ENCODE measurements at places on chromosomes 11 and 22.

DNA sequence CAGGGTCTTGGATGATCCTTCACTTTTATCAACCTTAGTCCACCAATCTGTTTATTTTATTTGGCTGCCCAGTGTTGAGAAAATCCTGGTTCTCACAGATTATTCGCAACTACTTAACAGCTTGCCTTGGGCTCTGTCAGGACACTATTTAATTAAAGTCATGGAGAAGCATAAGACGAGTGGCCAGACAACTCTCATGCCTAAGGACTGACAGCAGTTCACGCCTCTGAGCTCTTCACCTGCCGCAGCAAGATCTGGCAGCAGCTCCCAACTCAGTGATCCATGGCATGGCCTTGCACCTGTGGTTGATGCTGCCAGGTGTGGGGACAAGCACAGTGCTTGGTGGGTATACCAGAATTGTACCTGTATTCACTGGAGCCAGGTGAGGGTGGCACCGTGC lies 37.8 kb downstream of the HIRA start:
- no peak for DNase-seq

DNA sequence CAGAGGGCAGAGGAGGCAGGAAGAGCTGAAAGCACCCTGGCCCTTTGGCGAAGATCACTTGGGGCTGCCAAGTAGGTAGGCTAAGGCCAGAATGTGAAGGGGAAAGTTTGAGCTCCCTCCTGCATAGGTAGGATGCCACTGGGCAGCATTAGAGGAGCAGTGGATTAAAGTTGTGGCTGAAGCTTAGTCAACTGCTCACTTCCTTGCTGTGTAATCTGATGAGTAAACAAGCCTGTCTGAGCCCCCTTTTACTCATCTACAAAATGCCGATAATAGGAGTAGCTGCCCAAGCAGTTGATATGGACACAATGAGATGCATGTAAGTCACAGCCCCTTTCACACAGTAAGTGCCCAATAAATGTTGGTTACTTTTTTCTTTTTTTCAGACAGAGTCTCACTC lies 216.4 kb downstream of the MN1 start:
- DNase-seq = no peak

DNA sequence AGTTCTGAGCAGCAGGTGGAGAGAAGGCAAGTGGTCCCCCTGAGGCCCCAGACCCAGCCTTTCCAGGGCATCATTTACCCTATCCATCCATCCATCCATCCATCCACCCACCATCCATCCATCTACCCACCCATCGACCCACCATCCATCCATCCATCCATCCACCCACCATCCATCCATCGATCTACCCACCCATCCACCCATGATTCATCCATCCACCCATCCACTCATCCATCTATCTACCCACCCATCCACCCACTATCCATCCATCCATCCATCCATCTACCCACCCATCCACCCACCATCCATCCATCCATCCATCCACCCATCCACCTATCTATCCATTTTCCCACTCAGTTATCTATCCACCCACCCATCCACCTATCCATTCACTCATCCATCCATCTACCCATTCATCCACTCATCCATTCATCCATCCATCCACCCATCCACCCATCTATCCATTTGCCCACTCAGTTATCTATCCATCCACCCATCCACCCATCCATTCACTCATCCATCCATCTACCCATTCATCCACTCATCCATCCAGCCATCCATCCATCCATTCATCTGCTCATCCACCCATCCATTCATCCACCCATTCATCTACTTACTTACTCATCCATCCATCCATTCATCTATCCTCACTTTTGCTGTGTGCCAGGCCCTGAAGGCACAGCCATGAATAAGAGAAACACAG lies 63.4 kb downstream of the MCM5 start:
- DNase-seq = no peak

DNA sequence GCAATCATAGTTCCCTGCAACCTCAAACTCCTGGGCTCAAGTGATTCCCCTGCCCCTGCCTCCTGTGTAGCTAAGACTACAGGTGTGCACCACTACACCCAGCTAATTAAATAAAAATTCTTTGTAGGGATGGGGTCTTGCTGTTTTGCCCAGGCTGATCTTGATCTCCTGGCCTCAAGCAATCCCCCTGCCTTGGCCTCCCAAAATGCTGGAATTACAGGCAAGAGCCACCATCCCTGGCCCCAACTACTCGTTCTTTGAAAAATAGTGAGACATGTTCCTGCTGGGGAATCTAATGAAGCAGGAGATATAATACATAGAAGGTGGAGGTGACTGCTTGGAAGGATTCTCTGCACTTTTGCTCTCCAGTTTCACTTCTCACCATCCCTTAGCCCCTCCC lies 40.1 kb upstream of the RFPL3 start:
- DNase-seq = no peak

DNA sequence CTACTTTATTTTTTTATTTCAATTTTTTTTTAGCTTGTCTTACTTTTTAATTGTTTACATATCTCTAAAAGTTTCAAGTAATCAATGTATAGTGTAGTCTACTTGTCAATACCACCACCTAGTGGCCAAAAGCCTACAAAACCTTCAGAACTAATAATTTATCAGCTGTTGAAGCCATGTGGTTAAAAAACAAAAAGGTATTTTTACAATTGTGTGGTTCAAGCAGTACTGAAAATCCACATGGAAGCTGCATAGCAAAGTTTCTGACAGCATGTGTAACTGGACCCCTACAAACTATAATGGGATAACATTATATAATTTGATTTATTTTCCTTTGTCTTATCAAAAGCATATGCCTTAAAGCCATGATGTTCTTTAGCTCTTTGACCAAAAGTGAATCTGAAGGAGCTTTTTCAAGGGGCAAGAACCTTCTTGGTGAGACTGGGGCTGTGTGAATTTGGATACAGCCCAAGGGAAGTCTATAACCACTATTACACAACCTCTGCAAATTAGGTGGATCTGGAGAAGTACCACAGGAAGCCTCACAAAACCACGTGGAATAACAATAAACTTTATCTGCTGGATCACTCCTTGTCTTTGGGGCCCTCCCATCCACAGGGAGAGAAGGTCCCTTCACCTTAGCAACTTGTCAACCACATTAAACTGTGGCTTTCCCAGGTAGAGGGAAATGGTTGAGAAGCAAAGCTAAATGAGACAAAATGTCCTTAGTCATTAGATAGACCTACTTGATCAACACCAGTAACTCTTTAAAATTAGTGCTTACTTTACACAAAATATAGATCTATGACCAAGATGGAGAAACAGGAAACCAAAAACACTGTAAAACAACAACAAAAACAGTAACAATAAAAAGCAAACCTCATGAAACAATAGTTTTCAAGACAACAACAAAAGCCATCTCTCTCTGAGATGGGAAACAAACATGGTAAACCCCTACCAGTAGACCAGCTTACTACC lies 9.9 kb downstream of the NARS2 start:
- DNase-seq = peak; percentile 38

Measured in stimulated activated CD4-positive, alpha-beta T cell treated with anti-CD3 and anti-CD28 coated beads, Interleukin-2, amount 100 ng/mL, for 4 hours (primary cell).